Stimulated activated CD4-positive, alpha-beta T cell treated with anti-CD3 and anti-CD28 coated beads, Interleukin-1b, Interleukin-23, amount 100 ng/mL, for 24 hours (primary cell): ENCODE measurements at places on chromosomes 3 and 15.

DNA sequence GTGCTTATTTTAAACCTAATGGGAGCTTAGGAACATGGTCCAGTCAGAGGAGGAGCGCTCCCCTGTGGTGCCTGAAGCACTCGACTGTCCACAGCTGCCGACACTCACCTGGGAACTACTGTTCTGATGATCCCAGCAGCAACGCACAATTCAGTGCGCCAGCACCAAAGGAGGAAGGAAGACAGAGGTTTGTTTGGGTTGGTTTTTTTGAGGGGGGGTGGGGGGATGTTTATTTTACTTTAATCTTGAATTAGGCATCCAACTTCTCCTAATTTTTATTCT, 48.8 kb upstream of the VGLL4 start:
- no peak for DNase-seq

- DNase-seq, result no peak
These were observed 18.6 kb upstream of the ZNF710 start for GRCh38 chr15:89982315-89983055.

GRCh38 chr15:57505949-57506391, 85.7 kb upstream of the MYZAP start:
- DNase-seq, result no peak

DNA sequence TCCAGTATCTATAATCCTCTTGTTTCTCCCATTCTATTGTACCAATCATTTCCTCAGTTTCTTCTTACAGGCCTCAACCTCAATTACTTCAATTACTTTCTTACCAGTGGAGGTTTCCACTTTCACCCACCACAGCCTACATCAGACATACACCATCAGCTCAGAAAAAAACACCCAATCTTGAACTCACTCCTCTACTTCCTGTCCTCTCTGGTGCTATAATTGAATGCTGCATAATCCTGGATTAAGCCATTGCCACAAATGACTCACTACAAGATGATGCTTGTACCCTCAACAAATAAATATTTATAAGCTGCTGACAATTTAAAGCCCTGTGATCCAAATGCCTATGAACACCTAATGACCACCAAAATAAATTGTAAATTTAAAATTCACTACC, 18.5 kb downstream of the RYK start:
- no peak for DNase-seq

GRCh38 chr3:129975705-129976048, 1.2 kb downstream of the TRH start:
- no peak for DNase-seq

- DNase-seq, result no peak
These were observed 6.2 kb upstream of the TMF1 start for GRCh38 chr3:69058180-69058946.

GRCh38 chr3:84980011-84980410, 21.2 kb downstream of the CADM2 start:
- no peak for DNase-seq

GRCh38 chr15:80480171-80480811, 76.1 kb downstream of the ARNT2 start:
- DNase-seq, result no peak

- peak; percentile 25 for DNase-seq
These were observed at the start of gene ZNF619 for GRCh38 chr3:40476478-40477470. Gene ZNF619, plus strand, starts transcription at chr3:40477122. Its CDS starts 858 bp downstream, at chr3:40477980.

GRCh38 chr15:93414576-93415231, 325.7 kb upstream of the RGMA start:
- DNase-seq, result no peak

DNA sequence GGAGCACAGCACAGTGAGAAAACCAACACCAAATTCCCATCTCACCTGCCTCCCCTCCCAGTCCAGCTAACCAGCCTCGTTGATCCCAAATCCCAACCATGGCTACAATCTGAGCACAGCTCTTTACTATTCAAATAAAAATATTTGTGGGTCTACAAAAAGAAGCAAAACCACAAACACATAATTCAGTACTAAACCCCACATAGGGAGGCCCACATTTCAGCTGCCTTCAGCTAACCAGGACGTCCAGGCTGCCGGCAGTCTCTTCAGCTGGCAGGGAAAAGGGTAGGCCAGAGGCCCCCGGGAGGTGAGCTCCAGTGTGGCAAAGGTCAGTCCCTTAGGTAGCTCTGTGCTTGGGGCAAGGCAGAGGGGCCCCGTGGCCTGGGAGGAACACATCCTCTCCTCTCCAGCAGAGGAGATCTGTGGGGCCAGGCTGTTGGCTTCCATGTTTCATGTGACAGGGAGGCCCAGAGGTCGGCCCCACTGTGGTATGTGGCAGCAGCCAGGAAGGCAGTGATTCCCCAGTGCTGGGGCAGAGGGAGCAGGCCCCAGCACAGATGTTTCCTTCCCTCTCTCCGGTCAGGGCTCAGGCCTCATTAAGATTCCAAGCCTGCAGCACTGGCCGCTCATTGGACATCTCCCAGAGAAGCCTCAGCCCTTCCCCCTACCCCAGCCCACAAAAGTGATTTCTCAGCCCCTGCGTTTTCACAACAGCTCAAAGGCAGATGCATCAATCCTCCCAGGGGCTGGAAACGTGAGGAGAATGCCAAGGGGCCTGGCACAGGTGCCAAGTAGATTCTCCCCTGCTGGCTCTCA, 381.4 kb downstream of the NTRK3 start:
- no peak for DNase-seq

DNA sequence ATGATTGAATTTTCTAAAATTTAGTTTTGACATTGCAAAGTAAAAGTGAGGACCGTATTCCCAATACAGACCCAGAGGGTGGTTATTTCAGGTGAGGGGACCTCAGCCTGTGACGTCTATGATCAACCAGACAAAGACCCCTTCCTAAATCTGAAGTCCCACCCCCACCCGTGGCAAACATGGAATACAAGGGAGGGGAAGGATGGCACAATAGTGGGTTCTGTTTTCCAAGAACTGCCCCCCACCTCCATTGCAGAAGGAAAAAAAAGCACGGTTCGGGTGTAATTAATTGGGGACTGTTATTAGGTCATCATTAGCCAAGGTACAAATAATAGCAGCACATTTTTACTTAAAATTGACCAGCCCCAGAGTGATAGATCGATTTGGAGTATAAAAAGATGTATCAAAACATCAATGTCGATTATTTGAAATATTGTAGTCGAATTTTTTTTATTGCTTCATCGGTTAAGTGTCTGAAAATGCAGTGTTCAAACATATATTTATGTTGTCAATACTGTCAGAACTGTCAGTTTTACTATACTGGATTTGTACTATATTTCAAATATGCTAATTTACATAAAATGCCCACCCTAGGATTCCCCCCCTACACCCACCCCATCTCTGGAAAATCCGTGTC, 7.5 kb upstream of the MEIS2 start:
- DNase-seq, result no peak
